ENCODE measurements at places on chromosomes 4 and X. TPM values are rescaled to one million over a fixed set of nuclear protein-coding genes. Genes with fewer than 3 reads are reported as not detected.

TMEM129 gene
- 48.2 TPM for total RNA-seq

BEX1 gene
- total RNA-seq: 5.4 TPM

MTNR1A gene
- total RNA-seq: 1.5 TPM

DGKK gene
- total RNA-seq: not detected

WNK3 gene
- total RNA-seq: 5.6 TPM

GPRASP2 gene
- 11.4 TPM for total RNA-seq

PRRG3 gene
- total RNA-seq: 0.44 TPM

PABPC1L2B gene
- not detected for total RNA-seq

SYTL4 gene
- total RNA-seq: 13.3 TPM

FGB gene
- 42.5 TPM for total RNA-seq

OSTC gene
- total RNA-seq: 71.2 TPM

USP17L17 gene
- 0.41 TPM for total RNA-seq

CLCN4 gene
- total RNA-seq: 7.3 TPM

BMP15 gene
- total RNA-seq: not detected

FREM3 gene
- total RNA-seq: 0.06 TPM

MAB21L2 gene
- total RNA-seq: 0.09 TPM

HELT gene
- total RNA-seq: not detected

NUP54 gene
- total RNA-seq: 40.8 TPM

All from kidney (tissue), 22 donors.